ENCODE measurements at places on chromosomes 3 and 15.

DNA sequence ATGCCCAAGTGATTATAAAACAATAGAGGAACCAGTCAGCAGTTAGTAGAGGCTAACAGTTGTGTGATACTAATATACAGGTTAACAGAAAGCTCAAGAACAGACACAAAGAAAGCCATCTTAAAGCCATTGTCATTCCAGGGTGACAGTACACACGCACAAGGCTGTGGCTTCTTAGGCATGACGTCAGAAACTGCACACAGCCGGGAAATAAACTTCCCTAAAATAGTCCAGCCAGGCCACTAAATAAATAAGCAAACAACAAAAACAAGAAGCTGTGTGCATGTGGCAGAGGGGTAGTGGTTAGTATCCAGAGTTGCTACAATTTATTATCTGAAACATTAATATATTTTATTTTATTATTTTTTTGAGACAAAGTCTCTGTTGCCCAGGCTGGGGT, 49.8 kb downstream of the PPCDC start:
- no peak for DNase-seq

DNA sequence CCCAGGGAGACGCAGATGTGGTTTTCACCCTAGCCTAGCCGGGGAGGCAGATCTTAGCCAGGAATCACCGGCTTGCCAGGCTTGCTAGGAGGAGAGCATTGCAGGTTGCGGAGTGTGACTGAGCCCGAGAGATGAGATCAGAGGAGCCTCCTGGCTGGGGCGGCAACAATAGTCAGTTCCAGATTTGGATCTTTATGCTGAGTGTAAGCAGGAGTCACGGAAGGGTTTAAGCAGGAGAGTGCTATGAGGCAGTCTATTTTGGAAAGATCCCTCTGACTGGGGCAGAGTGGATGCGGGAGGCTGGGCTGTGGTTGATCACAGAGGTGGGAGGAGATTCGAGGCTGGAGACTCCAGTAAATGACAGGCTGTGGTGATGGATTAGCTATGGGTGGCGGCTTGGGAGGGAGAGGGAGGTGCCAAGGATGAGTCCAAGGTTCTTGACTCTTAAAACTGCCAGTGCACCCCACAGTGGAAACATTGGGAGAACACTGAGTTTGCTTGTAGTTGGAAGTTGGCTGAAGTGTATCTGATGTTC, 10.4 kb upstream of the BAHD1 start:
- DNase-seq: no peak

GRCh38 chr15:90425726-90426346, 37.8 kb downstream of the IQGAP1 start:
- DNase-seq: no peak

DNA sequence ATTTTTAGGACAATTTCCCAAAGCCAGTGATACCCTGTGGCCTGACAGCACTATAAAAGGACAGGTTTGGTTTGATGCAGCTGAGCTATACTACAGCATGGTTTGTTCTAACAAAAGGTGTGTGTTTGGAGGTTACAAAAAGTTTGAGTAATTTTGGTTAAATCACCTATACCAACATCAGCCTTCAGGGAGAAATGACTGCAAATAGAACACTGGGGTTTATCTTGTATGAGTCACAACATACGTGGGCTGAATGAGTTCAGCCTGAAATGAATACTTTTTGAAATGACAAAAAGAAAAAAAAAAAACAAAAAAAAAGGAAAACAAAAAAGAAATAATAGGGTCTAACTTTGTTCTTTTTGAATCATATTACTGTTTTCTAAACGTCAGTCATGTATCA, 345.7 kb downstream of the CNTN3 start:
- no peak for DNase-seq

DNA sequence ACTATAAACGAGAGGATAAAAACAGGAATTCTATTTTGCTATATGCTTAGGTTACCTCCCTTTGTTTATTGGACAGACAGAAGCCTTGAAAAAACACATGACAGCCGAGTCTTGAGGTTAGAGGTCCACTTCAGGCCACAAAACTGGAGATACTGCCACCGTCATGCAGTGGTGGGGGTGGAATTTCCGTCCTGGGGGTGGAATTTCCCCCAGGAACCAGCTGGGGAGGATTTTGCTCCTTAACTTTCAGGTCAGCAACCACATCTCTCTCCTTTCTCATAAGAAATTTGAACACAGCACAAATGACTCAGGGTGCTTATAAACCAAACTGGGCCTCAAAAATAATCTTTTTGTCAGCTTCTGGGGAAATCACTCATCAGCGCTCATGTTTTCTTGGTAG, 545.8 kb upstream of the ADAMTS9 start:
- DNase-seq: no peak

DNA sequence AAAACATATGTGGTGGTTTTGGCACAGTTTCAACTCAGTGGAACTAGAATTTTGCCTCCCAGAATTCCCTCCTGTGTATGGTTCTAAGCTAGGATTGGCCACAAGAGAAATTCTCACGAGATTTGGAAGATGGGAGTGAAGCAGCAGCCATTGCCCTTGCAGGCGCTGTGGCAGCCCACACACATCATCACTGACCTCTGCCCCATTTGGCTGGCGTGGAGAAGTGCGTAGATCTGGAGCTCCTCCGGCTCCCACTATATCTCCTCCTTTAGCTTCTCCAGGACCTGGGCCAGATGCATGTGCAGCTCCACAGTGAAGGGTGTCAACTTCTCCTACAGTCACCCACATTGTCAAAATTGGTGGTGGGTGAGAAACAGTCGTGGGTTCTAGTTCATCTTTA, 199.6 kb downstream of the EFHB start:
- DNase-seq: no peak

DNA sequence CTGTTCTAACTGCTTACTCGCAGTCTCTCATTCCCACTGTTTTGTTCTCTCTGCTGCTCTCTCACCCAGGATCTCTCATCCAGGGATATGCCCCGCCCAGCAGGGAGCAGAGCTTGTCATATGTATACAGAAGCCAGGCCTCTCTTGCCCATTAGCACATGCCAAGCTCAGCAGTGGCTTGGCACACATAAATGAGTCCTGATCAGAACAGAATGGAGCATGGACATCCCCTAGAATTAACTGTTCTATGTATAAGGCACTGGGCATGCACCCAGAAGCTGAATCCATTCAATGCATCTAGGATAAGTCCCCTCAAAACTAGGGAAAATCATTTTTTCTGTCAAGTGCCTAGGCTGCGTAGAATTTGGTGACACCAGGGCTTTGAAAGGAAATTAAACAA, 61.6 kb downstream of the IGSF11 start:
- no peak for DNase-seq

GRCh38 chr3:98376631-98377030, 13.8 kb upstream of the OR5K3 start:
- no peak for DNase-seq

GRCh38 chr15:22950256-22950990, 29.7 kb downstream of the CYFIP1 start:
- no peak for DNase-seq

DNA sequence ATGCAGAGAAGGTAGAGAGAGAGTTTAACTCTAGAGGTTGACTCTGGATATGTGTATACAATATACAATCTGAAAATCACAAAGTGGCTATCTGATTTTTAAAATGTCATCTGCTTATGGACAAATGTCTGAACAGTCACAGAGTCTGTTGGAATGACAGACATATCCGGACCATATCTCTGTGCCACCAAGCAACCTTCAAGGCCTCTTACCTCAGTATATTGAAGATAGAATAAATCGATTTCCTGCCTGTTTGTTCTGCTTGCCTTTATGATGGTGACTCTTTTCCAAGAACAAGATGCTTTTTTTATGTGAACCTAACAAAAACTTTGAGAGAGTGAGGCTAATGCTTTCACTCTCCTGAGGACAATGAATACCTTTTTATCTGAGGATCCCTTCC, 151.1 kb downstream of the RBPMS2 start:
- DNase-seq: no peak

Data from pancreas (tissue), 10 donors.